Umbilical cord (tissue), 2 donors: ENCODE measurements at places on chromosomes 7 and 10. TPM values are rescaled to one million over a fixed set of nuclear protein-coding genes. Genes with fewer than 3 reads are reported as not detected.
A peak's percentile ranks its signal among the peaks of the same experiment; 100 is the strongest.

The PAPOLB gene
- 1.9 TPM for total RNA-seq

GRCh38 chr7:66323114-66323796 lies 118.1 kb downstream of the TPST1 start:
- DNase-seq = no peak

The POLR2J2 gene
- 6.0 TPM for total RNA-seq

DNA sequence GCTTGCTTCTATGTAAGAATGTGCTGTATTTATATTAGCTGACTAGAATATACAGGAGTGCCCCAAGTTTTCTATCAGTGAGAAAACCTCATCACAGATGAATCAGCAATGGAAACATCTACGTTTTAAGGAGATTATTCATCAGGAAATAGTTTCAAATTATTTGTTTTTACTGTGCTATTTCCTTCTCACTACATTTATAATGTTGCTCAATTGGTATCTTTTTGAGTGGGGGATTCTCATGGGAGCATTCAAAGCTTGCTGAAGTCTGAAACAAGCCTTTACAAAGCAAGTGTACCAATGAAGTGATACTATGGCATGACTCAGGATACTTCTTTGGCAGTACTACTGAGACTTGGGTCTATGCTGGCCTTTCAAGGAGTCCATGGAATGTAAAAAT lies 191.1 kb upstream of the SLC26A5 start:
- DNase-seq = no peak

GRCh38 chr7:30906014-30906413 lies 5.6 kb upstream of the AQP1 start:
- DNase-seq = no peak

The LRRN3 gene
- total RNA-seq = 4.3 TPM

DNA sequence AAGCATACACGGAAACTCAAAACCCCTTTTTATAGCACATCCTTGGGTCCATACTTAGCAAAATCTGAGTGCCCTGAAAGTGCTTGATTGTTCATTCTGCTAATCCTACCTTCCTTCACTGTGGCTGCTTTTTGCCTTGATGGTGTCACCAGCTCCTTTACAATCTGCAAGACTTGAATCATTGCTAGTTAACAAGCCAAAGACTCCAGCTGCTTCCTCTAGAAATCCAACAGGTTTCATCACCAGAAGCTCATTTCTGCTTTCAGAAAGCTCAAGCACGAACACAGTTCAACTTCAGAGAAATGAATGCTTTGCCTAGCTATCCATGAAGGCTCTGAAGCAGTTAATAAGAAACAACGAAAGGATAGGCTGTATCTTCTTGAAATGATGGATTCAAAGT lies 38.0 kb downstream of the USP6NL start:
- DNase-seq = peak; percentile 54

DNA sequence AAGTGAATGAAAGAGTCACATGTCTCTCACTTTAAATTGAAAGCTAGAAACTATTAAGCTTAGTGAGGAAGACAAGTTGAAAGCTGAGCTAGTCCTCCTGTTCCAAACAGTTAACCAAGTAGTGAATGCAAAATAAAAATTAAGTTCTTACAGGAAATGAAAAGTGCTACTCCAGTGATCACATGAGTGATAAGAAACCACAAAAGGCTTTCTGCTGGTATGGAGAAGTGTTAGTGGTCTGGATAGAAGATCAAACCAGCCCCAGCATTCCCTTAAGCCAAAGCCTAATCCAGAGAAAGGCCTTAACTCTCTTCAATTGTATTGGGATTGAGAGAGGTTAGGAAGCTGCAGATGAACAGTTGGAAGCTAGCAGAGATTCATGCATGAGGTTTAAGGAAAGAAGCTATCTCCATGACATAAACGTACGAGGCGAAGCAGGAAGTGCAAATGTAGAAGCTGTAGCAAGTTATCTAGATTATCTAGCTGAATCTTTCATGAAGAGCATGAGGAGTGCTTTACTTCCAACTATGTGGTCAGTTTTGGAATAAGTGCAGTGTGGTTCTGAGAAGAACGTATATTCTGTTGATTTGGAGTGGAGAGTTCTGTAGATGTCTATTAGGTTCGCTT lies 261.6 kb downstream of the MDFIC start:
- DNase-seq = no peak

The GPR85 gene
- total RNA-seq = 7.0 TPM

DNA sequence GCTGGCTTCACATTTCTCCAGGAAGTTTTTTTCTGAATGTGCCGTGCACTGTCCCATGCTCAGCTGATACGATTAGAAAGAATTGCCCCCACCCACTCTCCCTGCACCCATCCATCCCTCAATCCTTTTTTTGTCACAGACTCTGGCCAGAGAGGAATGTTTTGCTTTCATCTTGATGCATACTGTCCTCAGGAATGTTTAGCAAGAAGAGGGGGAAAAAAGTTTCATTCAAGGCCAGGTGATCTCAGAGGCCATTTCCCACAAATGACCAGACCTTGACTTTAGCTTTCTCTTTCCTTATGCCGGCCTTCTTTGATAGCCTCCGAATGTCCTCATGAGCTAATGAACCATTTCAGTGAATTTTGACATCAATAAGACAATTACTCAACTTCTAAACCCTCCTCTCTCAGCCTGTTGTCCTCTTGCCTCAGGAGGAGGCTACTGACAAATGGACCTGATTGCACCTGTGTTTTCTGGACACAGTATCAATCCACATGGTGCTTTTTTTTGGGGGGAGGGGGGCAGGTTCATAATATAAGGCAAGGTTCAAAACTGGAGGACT lies 105.0 kb upstream of the KLF6 start:
- peak; percentile 43 for DNase-seq

DNA sequence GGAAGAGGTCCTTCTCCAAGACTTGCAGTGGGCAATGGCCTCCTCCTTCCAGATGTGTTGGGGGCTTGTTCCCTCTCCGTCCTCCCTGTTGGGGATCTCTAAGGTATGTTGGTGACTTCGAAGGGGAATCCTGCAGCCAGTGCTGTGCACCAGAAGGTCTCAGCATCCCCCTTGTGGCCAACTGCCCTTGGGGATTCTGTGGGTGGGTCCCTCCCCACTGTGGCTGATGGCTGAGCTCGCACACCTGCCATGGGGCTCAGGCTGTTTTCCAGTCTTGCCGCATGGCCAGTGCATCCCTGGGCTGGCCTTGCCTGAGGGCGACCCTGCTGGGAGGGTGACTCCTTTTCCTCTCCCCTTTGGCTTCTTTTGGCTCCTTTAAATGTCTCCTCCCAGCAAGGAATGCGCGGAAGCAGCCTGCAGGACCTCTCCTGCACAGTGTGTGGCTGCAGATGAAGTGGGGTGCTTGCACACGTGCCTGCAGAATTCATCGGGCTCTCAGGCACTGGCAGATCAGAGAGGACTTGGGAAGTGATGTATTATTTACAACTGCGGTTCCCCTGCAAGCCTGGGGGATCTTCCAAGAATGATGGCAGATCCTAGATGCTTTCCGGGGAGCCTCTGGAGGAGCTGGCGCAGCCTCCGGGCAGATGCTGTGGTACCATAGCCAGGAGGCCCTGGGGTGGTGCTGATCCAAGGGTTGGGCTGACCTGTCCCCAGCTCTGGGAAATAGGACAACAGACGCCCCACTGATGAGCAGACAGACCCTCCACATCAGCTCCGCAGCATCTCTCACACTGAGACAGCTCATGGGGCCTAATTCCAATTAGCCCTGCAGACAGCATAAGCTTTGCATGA lies 410.0 kb downstream of the TCERG1L start:
- no peak for DNase-seq

DNA sequence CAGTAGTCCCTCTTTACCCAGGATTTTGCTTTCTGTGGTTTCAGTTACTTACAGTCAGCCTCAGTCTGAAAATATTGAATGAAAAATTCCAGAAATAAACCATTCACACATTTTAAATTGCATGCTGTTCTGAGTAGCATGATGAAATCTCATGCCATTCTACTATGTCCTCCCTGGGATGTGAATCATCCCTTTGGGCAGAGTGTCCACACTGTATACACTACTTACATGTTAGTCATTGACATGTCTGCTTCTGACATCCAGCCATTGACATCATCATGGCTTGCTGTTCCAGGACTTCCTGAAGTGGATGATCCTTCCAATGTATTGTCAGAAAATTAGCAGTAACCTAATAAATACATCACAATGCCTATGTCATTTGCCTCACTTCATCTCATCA lies 34.6 kb upstream of the MALRD1 start:
- no peak for DNase-seq

- no peak for DNase-seq
Observed at GRCh38 chr10:29595636-29596225, 39.0 kb downstream of the SVIL start.

- DNase-seq = peak; percentile 92
Observed at GRCh38 chr7:5704534-5704922, 76.9 kb downstream of the RNF216 start.

DNA sequence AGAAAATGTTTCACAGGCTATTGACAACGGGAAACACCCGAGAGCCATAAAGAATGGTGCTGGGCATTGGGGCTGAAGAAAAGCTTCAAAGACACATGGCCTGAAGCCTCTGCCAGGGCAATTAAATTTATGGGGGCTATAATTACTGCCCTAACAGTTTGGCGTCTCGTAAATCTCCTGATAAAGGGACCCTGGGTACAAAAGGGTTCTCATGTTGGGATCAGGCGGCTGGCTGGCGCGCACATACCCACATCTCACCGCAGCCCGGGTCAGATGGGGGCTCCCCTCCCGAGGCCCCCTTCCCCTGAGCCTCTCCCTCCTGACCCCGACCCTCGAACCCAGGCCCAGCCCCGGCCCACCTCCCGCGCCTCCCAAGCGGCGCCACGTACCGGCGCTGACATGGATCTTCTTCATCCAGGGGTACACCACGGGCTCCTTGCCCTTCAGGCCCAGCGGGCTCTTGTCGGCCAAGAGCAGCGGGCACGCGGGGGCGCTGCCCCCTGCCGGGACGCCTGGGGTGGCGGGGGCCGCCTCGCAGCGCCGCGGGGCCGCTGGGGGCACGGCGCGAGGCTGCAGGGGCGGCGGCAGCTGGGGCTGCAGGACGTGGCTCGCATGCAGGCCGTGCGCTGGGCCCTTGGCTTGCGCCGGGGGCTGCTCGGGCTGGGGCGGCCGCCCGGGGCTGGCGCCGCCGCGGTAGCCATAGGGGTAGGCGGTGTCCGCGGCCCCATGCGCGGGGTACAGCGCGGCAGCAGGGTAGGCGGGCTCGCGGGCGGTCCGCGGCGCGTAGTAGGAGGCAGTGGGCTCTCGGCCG lies 623 bp downstream of the HOXA4 start:
- no peak for DNase-seq

The MICU1 gene
- 61.9 TPM for total RNA-seq

DNA sequence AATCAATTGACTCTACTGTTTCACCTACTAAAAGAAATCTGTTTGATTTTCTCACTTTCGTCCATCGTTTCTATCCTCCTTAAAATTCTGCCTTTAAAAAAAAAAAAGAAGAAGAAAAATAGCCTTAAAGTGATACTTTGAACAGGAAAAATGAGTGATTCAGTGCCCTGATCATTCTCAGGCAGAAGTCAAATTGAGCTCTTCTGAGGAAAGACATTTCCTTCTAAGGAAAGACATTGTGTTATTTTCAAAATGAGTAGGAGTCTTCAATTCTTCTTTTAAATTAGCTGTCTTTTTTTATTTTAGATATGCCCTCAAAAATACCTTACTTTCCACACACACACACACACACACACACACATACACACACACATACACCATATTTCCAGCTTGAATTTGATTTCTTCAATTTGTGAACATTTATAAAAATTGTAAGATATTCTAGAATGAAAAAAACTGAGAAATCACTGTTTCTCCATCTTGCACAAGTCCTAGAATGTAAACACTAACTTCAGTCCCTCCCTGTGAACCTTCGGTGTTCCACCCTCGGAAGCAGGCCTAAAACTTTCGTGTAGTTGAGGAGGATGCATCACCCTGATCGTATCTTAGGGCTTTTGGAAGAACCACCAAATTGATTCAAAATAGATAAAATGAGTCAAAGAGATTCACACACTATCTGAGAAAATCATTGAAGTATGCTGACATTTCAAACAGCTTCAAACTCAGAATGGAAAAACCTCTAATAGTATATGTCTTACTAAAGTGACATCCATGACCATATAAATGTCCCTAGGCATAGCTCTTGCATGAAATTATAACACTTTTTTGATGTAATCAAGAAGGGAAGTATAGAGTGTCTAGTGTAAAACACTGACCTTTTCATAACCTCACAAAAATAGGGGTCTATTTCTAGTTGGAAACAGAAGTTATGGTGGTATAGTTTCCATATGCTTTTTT lies 270.8 kb downstream of the GATA3 start:
- DNase-seq = no peak

DNA sequence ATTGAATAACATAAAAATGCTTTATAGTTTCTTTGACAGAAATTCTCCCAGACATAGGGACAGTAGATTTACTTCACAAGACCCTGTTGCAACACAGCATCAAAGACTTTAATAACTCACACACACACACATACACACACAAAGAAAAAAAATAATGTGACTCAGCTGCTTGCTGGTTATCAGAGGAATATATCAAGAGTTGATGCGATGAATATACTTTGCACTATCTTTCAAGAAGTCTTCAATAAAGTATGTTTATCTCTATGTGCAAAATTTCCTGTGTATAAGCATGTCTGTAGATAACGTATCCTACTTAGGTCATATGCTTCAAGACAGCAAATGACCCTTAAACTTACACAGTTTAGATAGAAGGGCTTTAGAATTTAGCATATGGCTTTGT lies 243.1 kb downstream of the ARL4A start:
- peak; percentile 83 for DNase-seq

The CXCL12 gene
- 10.4 TPM for total RNA-seq

The ANKRD61 gene
- total RNA-seq = not detected

DNA sequence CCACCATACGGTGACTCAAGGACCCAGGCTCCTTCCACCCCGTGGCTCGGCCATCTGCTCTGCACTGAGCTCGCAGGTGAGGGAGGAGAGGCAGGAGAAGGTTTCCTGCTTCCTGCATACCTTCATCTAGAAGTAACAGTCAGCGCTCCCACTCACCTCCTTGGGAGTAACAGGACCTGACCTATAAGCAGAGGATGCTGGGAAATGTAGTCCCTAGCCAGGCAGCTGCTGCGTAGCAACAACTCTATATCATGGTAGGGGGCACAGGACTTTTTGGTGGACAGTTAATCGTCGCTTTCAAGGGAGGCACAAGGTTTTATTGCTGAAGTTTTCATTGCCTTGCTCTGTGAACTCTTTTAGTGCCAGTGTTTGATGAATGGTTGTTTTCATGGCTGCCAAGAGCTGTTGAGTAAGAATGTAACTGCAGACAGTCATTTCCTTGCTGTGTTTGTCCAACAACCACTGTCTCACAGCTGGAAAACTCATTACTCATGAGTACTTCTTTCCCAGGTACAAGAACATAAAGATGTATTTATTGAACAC lies 10.2 kb upstream of the ZFYVE27 start:
- DNase-seq = peak; percentile 64

GRCh38 chr10:90089719-90090118 lies 388.3 kb downstream of the KIF20B start:
- no peak for DNase-seq

DNA sequence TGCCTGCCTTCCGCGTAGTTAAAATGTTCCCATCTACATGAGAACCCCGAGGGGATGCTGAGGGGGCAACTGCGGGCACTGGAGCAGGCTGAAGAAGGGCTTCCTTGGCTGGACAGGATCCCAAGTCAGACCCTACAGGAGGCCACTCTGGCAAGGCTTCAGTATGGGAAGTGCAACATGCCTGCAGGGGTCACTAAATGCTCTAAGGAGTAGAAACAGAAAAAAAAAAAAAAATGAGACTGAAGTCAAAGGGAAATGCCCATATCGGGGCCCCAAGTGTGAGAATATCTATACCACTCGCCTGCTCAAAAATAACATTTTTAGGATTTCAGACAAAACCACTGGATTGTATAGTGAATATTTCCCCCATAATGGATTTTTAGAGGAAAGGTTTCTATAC lies 33.5 kb downstream of the FAM204A start:
- DNase-seq = no peak
